ENCODE measurements at places on chromosomes 1 and 21. TPM values are rescaled to one million over a fixed set of nuclear protein-coding genes. Genes with fewer than 3 reads are reported as not detected.

- DNase-seq: no peak
Measured at GRCh38 chr1:154467434-154468102, 34.5 kb upstream of the TDRD10 start.

DNA sequence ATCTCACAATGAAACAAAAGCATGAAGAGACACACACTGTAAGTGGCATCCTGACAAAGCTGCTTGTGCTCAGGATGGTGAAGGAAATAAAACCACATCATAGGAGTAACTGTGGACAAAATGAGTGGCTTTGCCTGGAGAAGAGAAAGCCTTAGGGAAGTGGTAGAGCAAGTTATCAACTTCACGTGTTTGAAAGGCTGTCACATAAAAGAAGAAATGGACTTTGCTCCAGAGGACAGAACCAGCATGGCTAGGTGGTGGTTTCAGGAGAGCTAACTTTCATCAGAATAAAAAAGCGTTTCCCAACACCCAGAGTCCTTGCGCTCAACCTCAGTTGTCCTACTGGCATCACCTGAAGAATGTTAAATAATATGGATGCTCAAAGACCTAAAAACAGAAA lies 139.9 kb downstream of the SETD4 start:
- DNase-seq: no peak

- no peak for DNase-seq
Measured at GRCh38 chr1:201262963-201263608, 20.2 kb upstream of the PKP1 start.

GRCh38 chr1:162485236-162485635 lies 12.4 kb upstream of the UHMK1 start:
- DNase-seq: no peak

DNA sequence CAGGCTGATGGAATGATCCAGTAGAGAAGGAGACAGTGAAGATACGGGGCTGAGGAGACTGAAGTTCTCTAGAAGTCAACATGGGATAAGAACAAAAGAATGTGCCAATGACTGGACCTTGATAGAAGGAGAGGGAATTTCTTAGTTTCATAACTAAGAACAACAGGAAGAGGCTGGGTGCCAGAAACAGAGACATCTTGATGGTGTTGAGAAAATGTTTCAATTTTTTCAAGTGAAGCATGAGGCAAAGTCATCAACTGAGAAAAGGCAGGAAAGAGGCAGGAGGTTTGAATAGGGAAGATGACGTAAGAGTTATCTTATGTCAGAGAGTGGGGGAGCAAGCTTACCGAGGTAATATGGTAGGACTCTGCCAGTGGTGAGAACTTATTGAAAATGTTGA lies 80.1 kb downstream of the SPAG17 start:
- no peak for DNase-seq

GRCh38 chr1:29099286-29099685 lies 24.4 kb downstream of the TMEM200B start:
- DNase-seq: no peak

DNA sequence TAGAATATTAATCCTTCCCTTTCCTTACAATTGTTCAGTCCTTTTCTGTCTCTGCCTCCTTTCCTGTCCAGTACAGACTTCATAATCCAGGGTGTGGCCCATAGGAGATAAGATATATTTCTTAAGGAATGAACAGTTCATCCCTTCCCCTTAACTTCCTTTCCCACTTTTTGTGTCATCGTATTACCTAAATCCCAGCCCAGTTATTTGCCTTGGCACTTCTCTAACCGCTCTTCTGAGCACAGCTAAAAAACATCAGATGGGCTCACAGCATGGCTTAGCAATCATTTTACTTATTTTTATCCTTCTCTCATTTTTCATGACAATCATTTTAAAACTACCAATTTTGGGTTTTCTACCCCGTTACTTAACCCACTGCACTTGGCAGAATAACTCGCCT lies 39.6 kb downstream of the F3 start:
- no peak for DNase-seq

DNA sequence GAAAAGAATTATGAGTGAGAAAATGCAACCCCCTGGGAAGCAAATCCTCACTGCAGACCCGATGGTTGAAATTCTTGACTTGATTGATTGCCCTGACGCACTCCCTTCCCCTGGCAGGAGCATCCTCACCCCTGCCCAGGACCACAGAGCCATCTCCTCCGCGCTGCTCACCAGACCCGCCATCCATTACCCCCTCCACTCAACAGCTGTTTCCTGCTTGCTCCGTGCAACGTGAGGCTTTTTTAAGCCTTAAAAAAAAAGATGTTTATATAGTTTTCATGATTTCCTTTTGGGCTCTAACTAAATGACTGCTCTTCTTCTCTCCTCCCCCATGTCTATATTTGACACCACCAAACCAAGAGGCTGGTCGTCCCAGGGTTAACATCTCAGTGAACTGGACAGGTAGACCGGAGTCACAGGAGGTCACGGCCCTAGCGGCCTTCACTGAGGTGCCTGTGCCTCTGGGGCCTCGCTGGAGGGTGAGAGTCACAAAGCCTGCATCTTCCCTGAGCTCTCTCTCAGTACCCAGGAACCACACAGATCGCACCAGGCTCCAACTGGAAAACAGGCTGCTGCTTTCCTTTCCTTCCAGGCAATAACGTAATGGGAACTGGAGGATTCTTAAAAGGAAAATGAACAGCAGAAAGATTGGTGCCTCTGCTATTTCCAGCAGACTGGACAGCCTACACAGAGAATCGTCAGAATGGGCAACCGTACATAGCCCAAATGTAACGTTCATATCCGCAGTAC lies 49.8 kb downstream of the ZBTB18 start:
- DNase-seq: no peak

GRCh38 chr1:42456754-42457089 lies 379 bp downstream of the PPCS start:
- no peak for DNase-seq

- DNase-seq: no peak
Measured at GRCh38 chr1:54708385-54708784, 7.3 kb upstream of the TTC4 start.

- no peak for DNase-seq
Measured at GRCh38 chr1:181094416-181095212, 6.1 kb downstream of the IER5 start.

GRCh38 chr1:192601143-192601542 lies 25.6 kb downstream of the RGS1 start:
- DNase-seq: no peak

GRCh38 chr1:247332623-247333361 lies 1.1 kb upstream of the ZNF496 start:
- DNase-seq: peak; percentile 45

GRCh38 chr1:160032165-160032820 lies 503 bp upstream of the PIGM start:
- no peak for DNase-seq

DNA sequence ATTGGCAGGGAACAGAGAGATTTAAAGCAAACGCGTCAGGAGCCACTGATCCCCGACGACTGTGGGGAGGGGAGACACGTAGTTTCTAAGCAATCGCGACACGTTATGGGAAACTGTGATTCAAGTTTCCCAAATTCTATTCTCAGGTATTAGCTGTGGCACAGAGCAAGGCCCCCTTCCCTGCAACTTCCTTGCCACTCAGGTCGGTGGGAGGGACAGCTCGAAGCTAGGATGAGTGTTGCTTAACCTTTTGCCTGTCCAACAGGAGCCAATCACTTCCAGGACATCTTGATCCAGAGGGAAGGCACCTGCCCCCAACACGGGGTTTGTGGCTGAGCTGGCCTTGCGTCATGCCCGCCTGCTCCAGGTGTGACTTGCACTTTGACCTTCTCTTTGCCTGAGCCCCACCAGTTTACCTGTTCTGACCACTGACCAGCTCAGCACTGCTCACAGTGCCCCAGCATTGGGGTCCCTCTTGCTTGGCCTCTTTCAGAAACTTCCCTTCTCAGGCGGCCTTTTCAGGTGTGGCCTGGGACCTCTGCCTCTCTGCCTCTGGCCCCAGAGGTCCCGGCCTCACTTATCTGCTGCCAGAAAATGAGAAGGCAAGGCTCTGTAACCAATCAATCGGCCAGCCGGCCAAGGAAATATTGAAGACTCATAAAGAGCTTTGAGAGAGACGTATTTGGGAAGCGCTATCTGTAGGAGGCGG lies 24.6 kb downstream of the TEX35 start:
- peak; percentile 46 for DNase-seq

GRCh38 chr1:21292984-21293536 lies 2.8 kb upstream of the ECE1 start:
- no peak for DNase-seq

PBX1 gene
- 95.8 TPM for total RNA-seq

S100A2 gene
- total RNA-seq: not detected

SLFNL1 gene
- total RNA-seq: 0.18 TPM

PARS2 gene
- 1.0 TPM for total RNA-seq

BOLA1 gene
- 7.9 TPM for total RNA-seq

POU3F1 gene
- not detected for total RNA-seq

PRCC gene
- total RNA-seq: 18.5 TPM

Data from pancreas (tissue), 10 donors.